H1 (cell line): ENCODE measurements at places on chromosomes 11 and 22.

DNA sequence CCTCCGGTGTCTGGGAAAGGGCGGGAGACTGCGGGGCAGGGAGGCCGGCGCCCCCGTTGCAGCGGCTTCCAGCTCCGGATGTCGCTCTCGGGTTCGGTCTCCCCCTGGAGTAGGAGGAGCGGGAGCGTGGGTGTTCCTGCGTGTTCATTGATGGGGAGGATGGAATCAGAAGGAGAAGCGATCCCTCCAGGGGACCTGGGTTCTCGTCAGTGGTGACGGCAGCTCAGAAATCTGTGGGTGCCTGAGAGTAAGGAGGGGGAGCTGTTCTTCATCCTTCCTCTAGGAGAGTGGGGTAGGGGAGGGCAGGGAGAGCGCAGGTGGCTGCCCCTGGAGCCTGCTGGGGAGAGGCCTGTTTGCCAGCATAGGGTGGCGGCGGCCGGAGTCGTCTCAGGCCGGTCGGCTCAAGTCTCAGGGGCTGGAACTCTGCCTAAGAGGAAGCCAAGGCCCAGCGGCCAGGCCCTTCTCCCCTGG, 1.1 kb downstream of the UBASH3B start:
- no peak for DNase-seq

DNA sequence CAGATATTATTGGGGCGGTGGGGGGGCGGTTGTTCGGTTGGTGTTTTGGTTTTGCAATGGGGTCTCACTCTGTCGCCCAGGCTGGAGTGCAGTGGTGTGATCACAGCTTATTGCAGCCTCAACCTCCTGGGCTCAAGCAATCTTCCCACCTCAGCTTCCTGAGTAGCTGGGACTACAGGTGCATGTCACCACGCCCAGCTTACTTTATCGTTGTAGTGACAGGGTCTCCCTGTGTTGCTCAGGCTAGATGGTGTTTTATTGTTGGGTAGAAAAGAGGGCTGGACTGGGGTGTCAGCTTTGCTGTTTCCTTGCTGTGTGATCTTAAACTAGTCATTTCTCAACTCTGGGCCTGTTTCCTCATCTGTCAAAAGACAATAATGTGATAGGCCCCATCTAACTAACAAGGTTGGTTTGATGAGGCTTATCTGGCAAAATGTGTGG, 17.5 kb upstream of the MYH9 start:
- no peak for DNase-seq

DNA sequence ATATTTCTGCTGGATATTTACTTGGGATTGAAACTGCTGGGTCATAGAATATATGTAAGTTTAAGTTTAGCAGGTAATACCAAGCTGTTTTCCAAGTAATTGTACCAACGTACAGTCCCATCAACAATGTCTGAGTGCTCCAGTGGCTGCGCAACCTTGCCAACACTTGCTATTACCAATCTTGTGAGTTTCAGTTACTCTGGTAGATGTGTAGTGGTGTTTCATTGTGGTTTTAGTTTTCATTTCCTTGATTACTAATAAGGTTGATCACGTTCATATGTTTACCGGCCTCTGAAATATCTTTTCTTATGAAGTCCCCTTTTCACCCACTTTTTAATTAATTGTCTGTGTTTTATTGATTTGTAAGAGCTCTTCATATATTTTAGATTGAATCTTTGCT, 370.6 kb upstream of the CADM1 start:
- DNase-seq: no peak

- DNase-seq: no peak
Measured at GRCh38 chr11:93903989-93904388, 53.6 kb upstream of the VSTM5 start.

- no peak for DNase-seq
Measured at GRCh38 chr22:49621601-49622210, 206.0 kb downstream of the BRD1 start.

- DNase-seq: no peak
Measured at GRCh38 chr11:79949574-79949973, 508.7 kb upstream of the TENM4 start.

DNA sequence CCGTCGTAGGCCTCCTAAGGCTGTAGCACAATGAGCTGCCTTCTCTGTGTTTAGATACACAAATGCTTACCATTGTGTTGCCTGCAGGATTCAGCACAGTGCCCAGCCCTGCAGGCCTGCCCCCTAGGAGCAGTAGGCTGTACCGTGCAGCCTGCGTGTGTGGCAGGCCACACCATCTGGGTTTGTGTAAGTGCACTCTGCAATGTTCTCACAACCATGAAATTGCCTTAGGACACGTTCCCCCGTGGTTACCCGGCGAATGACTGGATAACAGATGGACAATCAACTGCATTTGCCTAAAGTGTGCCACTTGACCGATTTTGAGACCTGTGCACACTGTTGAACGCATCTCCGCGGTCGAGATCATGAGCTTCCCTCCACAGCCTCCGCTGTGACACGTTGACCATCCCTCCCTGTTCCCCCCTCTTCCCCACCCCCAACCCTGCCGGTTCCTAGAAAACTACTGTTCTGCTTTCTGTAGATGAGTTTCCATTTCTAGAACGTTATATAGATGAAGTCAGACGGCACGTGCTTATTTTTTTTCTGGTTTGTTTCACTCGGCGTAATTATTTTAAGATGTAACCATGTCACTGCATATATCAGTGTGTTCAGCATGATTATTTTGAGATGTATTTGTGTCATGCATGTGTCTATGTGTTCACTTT, 22.2 kb upstream of the CTSD start:
- DNase-seq: no peak
